Stimulated activated CD4-positive, alpha-beta T cell treated with anti-CD3 and anti-CD28 coated beads, Interleukin-12 subunit alpha, Interleukin-12 subunit beta, amount 100 ng/mL, for 24 hours (primary cell): ENCODE measurements at places on chromosomes 7 and 10.

- no peak for DNase-seq
Observed at GRCh38 chr7:123210986-123211385, 11.2 kb upstream of the SLC13A1 start.

GRCh38 chr7:17311952-17312351 lies 13.5 kb downstream of the AHR start:
- DNase-seq: no peak

DNA sequence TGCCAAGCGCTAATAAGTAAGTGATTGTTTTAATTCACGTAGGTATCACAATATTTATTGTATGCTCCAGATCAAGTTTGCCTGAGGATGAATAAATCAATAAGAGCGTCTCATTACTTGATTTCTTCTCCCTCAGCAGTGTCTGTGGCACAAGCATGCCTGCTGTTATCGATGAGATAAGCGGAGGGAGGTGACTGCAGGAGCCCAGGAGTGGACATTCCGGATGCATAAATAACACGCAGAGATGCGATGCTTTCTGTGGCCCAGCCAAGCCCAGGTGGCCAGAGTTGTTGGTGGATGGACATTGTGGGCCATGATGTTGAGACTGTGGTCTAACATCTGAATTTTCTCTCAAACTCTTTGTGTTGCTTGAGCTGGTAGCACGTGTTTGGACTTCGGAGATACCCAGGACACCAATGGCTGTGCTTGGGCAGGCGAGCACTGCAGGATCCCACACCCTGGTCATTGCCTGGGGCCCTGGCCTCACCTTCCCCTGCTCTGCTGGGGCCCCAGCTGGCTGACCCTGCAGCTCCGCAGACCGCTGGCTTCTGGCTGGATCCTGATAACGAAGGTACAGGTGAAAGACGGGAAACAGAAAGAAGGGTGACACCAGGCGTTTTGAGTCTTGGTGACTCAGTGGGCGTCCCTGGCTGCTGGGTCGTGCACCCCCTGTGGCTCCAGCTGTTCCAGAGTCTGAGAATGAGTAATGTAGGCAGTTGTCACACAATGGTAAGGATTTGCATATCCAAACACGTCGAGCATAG lies 31.2 kb upstream of the MNX1 start:
- no peak for DNase-seq

- no peak for DNase-seq
Observed at GRCh38 chr10:87054373-87055295, 34.5 kb downstream of the FAM25A start.

GRCh38 chr10:97065128-97065527 lies 120.6 kb downstream of the SLIT1 start:
- no peak for DNase-seq

- DNase-seq: peak; percentile 62
Observed at GRCh38 chr7:32942415-32943251, 14.6 kb upstream of the FKBP9 start.

DNA sequence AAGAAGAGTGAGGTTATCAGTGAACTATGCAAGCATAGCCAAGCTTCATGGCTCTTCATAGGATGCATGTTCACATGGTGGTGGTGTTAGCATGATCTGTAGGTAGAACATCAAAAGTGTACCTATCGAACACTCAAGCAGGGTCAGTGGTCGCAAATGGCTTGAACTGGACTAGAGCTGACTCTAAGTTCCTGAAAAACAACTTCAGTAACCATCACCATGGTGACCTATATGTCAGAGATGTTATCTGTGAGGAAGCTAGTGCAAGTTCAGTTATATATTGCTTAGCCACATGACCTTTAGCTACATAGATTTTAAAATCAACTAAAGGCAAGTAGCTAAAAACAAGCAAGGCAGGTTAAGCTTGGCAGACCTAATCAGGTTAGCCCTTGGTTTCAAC lies 163.1 kb upstream of the AGR3 start:
- no peak for DNase-seq

- DNase-seq: no peak
Observed at GRCh38 chr7:72362246-72362645, 49.9 kb downstream of the CALN1 start.

- no peak for DNase-seq
Observed at GRCh38 chr10:5816170-5816569, 2.9 kb upstream of the GDI2 start.

DNA sequence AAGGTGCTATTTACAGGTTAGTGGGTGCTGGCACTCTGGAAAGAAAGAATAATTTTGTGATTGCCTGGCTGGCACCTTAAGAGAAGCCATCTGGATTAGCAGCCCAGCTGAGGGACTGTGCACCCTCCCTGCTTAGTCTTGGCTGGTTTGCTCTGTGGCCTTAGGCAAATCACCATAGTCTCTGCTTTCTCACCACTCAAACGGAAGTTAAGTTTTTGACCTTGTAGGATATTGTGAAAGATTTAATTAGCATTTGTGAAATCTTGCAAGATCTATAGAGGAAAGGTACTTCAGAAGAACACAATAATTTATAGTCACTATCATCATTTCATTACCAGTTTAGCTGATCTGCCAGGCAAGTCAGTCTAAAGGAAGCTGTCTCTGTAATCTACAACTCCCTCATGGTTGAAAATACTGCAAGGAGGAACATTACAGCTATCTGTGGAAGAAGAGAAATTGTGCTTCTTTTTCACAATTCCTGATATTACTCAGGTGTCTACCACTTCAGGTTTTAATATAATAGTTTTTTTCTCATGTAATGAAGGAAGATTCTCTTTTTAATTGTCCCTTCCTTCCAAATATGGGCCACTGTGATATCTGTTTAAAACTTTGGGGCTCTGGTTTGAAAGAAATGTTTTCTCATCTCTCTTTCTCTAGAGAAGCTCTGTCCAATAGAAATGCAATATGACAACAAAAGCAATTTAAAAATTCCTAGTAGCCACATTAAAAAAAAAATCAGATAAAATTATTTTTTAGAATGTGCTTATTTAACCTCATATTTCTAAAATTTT lies 219.6 kb downstream of the PTEN start:
- no peak for DNase-seq

GRCh38 chr7:43942997-43943396 lies 16.8 kb downstream of the UBE2D4 start:
- no peak for DNase-seq

- DNase-seq: no peak
Observed at GRCh38 chr7:22138106-22138505, 192.4 kb upstream of the CDCA7L start.

- DNase-seq: no peak
Observed at GRCh38 chr10:74361678-74362077, 210.7 kb downstream of the ADK start.

DNA sequence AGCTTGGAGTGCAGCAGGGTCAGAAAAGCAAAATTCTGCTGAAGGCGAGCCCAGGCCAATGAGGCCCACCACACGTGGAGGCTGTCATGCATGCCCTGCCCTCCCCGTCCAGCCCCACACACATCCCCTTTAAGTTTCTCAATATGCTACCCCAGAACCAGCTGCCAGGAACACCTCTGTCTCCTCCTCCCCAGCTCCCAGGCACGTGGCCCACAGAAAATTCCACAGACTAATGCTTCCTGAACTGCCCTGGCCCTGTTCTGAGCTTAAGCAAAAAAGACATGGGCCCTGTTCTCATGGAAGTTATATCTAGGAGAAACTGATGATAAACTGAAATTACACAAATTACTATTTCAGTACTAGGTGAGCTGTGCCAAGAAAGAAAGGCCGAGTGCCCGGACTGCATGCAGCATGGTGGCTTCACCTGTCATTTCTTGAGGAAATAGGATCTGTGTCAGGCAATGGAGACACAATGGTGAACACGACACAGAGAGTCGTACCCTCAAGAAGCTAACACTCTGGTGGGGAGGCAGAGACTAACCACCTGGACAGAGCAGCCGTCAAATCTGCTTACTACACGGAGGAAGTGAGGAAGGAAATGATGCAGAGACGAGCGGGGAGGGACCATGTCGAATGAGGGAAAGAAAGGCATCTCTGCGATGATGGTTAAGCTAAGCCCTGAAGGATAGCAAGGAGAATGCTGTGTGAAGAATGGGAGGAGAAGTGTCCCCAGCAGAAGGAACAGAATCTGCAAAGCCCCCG lies 44.5 kb downstream of the PODXL start:
- no peak for DNase-seq

DNA sequence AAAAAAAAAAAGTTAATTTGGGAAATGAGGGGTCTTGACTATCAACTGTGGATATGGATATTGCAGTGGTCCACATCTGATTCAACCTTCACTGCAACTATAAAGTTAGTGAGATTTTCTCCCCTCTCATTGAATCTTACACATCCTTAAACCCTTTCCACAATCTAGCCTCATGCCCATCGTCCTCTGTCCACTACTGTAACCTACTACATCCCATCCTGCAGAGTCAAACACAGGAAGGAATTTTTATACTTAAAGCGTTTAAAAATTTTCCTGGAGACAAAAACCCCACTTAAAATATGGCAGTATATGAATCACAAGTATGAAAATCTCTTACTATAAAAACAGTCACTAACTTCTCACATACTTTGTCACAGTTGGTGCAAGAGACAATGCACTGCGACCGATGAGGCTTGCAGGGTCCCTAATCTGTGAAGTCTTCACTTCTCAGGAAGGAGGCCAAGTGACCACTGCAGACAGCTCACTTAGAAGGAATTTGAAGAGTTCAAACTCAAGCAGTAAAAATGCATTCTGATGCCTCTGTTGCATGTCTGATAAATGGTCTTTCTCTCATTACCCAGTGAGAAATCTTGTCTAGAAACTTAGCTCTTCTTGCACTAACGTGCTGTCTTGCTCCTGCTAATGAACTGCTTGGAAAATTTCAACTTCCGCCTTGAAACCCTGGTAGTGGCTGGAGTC lies 50.3 kb upstream of the ST8SIA6 start:
- no peak for DNase-seq

DNA sequence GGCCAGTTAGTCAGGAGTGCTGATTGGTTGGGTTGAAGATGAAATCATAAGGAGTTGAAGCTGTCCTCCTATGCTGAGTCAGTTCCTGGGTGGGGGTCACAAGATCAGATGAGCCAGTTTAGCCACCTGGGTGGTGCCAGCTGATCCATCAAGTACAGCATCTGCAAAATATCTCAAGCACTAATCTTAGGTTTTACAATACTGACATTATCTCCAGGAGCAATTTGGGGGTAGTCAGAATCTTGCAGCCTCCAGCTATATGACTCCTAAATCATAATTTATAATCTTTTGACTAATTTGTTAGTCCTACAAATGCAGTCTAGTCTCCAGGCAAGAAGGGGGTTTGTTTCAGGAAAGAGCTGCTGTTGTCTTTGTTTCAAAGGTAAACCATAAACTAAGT lies 184.1 kb upstream of the STK17A start:
- DNase-seq: no peak

GRCh38 chr10:113995201-113995600 lies 48.5 kb upstream of the ADRB1 start:
- DNase-seq: no peak

DNA sequence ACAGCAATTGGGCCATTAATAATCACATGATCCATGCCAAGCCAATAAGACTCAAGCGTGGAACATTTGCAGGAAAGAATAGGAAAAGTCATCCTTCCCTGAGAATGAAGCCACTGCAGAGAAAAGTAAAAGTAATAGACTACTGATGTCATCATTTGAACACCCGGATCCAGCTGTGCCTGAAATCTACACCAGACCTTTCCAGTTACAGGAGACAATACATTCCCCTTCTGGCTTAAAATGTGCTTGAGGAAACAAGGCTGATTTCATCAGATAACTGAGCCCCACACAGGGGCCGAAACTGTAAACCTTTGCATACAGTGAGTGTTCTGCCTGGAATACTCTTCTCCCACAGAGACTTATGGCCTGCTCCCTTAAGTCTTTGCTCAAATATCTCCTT lies 232.8 kb downstream of the KCNMA1 start:
- no peak for DNase-seq
